ENCODE measurements at places on chromosomes 3 and 15.

DNA sequence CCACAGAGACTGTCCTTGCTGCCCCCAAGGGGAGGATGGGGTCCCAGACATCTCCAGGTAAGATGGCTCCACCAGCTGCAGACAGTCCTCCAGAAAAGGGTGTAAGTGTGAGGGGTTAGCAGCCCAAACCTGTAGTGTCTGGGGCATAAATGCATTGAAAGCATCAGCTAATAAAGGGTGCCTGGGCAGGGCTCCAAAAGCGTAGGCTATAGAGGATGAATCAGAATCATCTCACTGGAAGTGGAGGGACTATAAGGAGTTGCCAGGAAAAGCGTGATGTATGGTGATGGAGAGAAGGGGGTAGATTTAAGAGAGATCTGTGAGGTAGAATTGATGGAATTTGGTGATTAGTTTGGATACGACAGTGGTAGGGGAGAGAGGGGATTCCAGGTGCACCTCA, 79.9 kb upstream of the ONECUT1 start:
- DNase-seq, result no peak

DNA sequence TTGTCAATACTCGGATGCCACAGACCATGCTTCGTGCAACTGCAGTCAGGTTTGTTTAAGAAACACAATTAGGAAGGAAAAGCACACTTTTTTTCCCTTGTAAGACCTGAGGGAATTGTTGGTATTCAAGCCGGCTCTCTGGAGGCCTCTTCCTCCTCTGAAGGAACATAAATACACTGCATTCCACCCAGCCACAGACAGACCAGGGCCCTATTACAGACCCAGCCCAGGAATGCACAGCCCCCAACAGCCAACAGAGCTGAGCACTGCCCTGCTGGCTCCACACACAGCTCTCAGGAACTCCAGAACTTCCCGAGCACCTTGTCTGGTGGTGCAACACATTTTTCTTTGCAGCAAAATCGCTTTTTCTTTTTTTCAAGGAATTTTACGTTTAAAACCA, 488.7 kb upstream of the PROK2 start:
- DNase-seq, result peak; percentile 97

DNA sequence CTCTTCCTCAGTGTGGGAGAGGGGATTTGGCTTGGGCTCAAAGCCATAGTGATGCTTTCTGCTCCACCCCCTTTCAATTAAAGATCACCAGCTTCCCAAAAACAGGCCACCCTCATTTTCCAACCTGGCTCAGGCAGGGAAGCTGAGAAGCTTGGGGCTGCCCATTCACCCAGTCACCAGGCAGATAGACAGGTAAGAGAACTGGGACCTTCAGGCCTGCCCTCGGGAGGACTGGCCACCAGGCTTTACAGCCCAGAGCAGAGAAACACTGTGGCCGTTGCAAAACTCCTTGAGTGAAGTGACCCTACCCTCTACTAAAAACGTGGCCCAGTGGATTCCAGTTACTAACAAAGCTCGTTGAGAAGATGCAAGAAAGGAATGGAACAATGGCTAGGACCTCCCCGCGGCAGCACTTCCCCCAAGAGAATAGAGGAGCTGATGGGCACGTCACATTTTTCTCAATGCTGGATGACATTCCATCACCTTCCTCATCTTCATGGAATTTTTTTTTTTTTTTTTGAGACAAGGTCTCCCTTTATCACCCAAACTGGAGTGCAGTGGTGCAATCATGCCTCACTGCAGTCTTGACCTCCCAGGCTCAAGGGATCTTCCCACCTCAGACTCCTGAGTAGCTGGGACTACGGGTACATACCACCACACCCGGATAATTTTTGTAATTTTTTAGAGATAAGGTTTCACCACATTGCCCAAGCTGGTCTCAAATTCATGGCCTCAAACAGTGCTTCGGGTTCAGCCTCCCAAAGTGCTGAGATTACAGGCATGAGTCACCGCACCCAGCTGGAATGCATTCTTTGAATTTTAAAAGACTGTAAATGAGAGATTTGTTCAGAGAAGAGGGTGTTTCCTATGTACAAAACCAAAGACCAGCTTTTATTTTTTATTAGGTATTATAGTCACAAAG, 37.9 kb downstream of the LIPC start:
- DNase-seq, result peak; percentile 98

DNA sequence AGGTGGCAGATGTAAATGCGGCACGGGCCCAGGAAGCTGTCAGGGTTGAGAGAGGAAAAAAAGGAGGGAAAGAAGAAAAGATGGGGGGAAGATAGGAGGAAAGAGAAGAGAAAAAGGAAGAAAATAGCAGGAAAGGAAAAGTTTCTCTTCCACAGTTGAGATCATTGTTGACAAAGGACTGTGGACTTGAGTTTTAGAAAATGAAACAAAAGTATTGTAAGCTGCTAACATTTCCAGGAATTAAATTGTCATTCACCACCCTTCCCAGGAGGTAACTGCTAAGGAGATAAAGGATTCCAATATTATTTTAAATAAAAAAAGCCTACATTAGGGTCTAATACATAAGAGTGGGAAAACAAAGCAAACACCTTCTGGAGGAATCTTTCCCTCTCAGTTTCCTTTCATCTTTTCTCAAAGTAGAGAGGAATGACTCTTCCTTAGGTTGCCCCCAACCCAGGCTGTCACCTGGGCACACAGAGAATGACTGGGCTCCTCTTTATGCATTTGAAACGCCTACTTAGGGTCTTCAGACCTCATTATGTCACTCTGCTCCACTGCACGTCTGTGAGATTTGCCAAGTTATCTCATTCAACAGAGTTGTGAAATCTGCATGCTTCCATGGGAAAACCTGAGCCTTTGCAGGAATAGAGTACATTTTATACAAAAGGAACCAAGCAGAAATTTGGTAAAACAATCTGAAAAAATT, 194.0 kb downstream of the TNIK start:
- DNase-seq, result peak; percentile 11

DNA sequence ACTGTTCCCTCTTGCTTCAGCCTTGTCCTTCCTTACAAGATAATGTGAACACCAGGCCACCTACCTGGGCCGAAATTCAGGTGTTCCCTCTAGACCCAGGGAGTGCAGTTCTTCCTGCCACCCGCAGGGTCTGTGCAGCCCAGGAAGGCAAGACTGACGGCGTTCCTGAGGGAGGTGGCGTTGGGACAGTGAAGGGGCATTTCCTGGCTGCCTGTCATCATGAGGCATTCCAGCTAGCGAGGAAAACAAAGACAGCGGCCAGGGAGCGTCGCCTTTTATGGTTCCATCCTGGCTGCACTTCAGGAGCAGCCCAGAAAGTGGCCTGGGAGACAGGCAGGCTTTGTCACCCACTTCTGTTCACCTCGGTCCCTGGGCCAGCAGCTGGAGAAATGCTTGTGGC, 84.8 kb upstream of the WNT5A start:
- DNase-seq, result peak; percentile 34

- DNase-seq, result no peak
Observed at GRCh38 chr3:31213869-31214486, 318.7 kb upstream of the STT3B start.

DNA sequence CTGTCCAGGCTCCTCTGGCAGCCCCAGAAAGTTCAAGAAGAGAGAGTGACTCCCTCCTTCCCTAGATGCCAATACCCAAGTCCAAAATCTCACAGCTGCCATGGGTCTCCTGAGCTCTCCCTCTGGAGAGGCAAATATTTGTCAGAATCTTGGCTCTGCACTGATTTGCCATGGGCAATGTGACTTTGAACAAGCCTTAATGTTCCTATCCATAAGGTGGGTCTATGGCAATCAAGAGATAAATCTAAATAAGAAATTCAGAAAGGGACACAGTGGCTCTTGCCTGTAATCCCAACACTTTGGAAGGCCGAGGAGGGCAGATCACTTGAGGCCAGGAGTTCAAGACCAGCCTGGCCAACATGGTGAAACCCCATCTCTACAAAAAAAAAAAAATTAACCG, 12.4 kb upstream of the WNT7A start:
- DNase-seq, result no peak

DNA sequence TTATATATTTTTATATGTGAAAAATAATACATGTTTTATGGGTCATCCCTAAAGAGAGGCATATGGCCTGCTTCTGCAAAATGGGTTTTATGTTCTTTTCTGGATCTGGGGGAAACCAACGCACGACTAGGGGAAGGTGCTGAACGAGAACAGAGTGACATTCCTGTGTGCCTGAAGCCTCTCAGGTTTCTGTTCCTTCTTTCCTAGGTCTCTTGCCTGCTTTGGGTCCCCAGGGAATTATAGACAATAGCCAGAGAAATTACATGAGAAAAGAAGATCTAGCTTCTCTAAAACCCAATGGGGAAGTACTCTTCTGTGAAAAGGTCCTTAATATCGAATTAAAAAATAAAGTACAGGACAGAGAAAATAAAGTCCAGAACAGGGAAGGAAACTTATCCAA, 66.5 kb downstream of the IGSF11 start:
- DNase-seq, result no peak

DNA sequence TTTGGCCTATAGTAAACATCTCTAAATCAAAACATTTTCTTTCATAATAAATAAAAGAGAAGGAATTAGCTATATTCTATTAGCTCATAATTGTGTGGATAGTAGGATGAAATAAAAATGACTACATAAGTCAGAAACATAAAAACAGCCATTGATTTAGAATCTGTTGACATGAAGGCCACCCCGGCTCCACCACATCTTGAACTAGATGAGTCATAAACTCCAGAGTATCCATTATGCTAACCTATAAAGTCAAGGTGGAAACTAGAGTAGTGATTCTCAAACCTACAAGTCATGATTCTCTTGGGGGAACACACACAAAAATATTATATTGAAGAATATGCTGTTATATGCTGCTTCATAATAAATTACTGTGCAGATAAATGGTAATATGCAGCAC, 831.0 kb downstream of the TUSC7 start:
- no peak for DNase-seq

- DNase-seq, result peak; percentile 43
Observed at GRCh38 chr3:11651900-11652299, 8.2 kb upstream of the VGLL4 start.

- peak; percentile 48 for DNase-seq
Observed at GRCh38 chr3:128217702-128218547, 64.6 kb downstream of the EEFSEC start.

- no peak for DNase-seq
Observed at GRCh38 chr15:76204109-76204845, 107.0 kb downstream of the ETFA start.

DNA sequence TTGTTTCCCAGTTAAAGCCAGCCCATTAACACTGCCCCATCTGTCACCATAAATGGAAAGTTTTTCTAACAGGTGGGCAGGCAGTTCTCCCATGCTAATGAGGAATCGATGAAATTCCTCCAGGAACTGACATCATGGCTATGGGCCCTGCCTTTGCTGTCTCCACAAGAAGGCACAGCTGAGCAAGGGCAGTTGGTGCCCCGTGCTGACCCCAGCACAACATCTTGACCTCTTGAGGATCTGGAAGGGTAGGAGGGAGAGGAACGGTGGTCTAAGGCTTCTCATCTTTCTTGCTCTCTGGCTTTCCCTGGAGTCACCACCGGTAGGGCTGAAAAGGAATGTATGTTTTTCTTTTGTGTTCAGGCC, 46.7 kb downstream of the CHCHD6 start:
- DNase-seq, result no peak

- DNase-seq, result no peak
Observed at GRCh38 chr3:105274536-105274935, 92.2 kb upstream of the ALCAM start.

- no peak for DNase-seq
Observed at GRCh38 chr15:42158941-42159340, 2.5 kb upstream of the PLA2G4F start.

DNA sequence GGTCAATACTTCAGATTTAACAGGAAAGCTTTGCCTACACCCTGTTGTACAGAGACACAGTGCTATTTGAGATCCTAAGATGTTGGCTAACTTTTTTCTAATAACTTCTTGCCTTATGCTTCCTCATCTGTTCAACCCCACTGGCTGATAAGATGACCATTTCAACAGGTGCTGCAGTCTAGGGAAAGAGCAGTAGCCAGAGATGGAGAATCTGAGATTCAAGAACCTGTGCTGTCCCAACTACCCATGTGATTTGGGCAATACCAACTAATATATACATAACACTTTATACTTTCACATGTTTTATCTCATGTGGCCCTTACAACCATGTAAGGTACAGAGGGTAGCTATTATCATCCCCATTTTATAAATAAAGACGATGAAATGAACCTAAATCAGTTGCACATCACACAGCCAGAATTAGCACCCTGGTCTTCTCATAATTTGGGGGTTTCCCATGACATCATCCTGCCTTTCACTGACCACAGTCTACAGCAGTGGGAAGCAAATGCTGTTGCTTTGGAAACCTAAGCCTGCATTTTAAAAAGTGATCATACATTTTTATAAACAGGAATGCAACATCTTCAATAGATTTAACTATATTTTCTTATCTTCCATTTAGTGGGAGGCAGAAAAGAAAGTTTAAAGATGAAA, 9.7 kb downstream of the TTC23 start:
- no peak for DNase-seq

DNA sequence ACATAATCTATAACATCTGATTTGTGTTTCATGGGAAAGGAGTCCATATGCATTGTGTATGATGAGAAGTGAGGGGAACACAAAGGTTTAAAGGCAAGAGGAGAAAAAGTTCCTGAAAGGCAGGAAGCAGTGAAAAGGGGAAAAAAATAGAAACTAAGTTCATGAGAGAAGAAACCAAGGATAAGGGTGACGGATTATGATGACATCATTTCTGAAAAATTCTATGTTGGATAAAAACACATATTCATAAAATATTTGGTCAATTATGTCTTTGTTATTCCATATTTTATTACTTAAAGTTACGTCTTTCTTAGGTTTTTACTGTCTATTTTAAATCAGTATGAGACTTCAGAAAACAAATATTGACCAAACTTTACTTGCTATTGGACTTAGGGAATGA, 48.6 kb upstream of the CP start:
- DNase-seq, result no peak

DNA sequence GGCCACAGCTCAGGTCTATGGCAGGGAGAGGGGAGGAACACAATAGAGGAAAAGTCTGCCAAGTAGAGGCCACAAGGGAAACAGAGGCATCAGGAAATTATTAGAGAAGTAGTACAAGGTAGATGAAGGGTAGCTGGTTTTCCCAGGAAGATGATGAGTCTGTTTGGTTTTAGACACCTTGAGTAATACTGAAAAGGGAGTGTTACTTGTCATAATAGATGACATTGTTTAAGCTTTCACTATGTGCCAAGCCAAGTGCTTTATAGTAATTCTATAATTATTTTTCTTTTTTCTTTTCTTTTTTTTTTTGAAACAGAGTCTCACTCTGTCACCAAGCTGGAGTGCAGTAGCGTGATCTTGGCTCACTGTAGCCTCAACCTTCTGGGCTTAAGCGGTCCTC, 13.7 kb downstream of the PXK start:
- no peak for DNase-seq

- DNase-seq, result no peak
Observed at GRCh38 chr15:41961001-41961518, 11.3 kb downstream of the EHD4 start.

GRCh38 chr3:150682279-150682678, 21.4 kb downstream of the ERICH6 start:
- no peak for DNase-seq

DNA sequence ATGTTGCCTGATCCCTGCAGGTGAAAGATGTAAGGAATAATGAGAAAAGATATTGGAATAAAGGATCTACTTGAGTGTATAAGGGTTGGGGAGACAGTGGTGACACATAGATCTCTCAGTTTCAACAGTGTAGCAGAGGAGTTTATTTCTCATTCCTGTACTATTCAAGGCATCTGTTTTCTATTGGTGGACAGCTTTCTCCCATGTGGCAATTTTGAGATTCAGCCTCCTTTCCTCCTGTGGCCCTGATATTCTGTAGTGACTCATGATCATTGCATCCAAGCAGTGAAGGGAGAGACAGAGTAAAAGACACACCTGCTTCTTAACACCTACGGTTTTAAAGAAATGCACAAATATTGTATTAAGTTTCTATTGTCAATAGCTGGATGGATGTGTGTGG, 327.6 kb downstream of the GRM7 start:
- no peak for DNase-seq
